ENCODE measurements at places on chromosomes 7 and 10.

GRCh38 chr10:32366111-32366510 lies 19.2 kb upstream of the EPC1 start:
- DNase-seq, result no peak

DNA sequence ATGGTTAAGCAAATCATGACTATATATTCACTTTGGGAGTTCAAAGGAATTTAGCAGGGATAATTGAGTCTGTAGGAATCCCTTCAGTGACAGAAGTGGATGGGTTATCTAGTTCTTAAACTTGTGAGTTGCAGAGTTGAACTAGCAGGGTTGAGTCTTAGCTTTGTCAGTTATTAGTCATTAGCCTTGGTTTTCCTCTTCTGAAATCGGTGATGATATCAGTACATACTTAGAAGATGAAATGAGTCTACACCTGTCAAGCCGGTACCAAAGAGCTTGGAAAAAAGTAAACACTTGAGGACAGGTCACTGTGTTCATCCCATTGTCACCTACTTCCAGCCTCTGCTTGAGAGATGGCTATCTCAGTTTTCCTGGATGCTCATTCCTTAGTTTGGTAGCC lies 73.5 kb downstream of the BUB3 start:
- no peak for DNase-seq

DNA sequence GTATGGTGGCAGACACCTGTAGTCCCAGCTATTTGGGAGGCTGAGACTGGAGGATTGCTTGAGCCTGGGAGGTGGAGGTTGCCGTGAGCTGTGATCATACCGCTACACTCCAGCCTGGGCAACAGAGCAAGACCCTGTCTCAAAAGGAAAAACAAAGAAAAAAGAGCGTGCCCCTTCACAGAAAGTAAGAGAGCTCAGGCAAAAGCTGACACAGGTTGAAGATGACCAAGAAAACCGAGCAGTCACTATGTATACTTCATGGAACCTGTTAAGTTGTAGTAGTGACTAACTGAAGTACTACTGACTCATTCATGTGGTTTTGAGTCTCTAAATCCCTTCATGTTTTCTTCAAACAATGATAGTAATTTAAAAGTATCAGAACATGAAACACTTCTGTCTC lies 1.2 kb upstream of the PRRT4 start:
- DNase-seq, result no peak

DNA sequence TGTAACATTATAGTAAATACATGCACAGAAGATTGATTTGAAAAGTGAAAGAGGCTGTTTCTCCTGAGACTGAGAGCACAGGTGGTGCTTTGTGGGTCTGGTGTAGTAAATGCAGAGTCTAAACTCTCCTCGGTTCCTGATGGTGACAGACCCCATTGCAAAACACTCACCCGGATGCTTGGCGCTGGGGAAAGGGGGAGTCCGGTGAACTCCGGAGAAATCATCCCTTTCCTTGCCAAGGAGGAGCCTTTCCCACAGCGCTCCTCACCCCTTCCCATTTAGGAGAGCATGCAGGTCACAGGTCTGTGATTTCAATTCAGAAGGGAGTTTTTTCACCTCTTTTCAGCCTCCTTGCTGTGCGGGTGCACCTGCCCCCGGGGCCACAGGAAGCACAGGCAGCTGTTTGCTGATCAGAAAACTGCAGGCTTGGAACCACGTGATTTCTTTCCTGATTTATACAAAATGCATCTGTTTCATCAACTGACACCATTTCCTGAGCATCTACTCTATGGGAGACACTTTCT lies 75.6 kb upstream of the LYZL2 start:
- DNase-seq, result no peak

- DNase-seq, result no peak
Observed at GRCh38 chr10:131662851-131663250, 238.0 kb upstream of the PPP2R2D start.

DNA sequence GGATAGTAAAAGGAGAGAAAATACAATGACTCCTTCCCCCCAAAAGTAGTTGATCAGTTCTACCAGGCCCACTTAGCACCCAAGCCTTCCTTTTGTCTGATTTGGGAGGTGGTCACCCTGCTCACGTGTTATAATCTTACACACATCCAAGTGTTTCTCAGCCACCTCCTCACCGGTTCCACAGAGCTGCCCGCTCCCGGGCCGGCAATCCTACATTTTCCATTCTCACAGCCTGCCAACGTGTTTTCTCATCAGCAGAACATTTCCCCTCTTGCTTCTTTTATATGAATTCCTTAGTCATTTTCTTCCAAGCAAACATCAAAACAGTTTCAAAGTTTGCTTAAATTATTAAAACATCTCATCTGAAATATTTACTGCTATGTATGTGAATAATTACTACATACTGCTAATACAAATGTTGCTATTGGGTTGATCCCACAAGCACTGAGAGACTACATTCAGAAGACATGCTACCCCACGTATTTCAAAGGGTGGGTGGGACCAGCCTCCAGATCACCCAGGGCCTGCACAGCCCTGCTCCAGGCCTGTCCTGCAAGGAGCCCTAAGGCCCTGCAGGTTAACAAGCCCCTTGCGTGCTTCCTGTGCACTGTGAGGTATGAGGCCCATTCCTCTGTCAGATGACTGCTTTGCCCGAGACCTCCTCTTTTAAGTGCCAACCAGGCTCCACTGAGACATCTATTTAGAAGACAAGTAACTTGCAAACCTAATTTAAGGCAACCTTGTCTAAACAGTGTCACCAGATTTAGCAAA lies 75.3 kb downstream of the GRB10 start:
- no peak for DNase-seq

DNA sequence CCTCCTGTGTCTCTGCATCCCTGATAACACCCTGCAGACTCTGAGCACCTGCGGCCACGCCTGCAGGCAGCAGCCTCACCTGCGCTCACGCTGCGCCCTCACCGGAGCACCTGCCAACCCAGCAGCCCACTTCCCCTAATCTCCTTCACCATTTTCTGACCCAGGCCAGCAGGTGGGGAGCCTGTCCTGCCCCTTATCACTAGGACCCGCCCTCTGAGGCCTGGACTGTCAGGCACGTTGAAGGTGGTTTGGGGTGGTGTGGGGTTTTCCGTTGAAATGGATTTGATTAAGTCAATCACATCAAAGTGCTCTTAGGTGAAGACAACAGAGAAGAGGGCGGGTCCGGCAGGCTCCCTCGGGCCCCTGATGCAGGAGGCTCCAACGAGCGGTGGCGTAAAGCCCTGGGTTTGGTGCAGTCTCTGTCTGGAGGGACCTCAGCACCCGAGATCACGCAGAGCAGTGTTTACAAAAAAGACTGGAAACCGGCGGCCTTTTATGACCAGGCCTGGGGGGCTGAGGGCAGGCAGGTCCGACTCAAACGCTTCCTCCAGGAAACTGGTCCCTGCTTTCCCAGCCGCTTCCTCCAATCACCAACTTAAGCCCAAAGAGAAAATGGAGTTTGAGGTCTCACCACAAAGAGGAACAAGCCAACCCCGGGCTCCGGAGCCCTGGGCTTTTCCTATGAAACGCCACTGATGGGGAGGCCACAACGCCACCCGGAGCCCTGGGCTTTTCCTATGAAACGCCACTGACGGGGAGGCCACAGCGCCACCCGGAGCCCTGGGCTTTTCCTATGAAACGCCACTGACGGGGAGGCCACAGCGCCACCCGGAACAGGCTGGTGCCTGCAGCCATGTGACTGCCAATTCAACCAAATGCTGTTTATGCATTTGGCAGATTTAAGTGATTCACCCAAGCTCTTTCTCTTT lies 45.5 kb downstream of the DPYSL4 start:
- DNase-seq, result no peak

DNA sequence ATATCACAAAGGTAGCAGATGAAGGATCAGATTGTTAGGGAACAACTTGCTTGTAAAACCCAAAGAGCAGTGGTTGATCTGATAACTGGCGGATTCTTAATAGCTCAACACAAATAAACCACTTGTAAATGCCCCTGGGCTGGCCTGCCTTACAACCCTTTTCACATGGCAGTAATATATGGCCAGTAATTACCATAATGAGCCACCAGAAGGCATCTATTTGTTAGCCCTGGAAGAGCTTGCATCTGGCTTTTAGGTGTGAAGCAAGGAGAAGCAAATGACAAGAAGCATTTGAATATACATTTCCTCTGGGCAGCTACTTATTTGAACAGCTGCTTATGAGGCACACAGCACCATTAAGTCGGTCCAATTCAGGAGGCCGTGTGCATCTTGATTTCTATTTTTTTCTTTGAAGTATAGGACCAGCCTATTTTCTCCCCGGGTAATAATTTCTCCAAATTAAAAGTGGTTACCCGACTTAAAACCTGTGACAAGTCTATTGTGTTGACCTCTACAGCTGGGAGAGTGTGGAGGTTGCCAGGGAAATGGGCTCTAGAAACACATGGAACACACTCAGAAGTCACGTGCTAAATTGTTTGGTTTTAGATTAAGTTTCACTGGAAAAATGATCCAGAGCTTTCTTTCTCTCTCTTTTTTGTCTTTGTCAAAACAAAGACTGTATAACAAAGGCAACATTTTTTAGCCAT lies 113.4 kb downstream of the SEM1 start:
- DNase-seq, result peak; percentile 50

DNA sequence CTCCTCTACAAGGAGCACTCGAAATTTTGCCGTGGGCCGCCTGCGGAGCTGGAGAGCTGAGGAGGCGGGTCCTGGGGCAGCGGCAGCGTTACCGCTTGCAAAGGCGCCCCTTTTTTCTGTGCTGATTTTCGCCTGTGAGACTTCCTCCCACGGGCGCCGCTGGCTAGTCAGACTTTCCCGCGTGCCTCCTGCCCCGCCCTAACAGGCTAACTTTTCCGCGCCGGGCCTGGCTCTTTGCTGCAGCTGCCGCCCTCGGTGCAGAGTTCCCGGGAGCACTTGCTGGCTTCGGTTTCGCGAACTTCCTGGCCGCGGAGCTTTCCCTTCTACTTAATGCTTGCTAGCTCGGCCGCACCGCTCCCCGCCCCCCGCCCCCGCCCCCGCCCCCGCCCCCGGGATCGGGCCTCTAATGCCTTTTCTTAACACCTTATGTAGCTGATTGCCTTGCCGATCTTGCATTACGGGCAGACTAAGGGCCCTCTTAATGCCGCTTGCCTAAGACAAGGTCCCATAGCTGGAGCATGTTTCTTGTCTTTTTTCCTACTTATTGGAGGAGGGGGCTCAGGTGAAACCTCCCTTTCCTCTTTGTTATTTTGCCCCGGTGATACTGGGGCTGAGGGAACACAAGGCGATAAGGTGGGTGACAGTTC lies 37.9 kb upstream of the RASGEF1A start:
- peak; percentile 62 for DNase-seq

- DNase-seq, result no peak
Observed at GRCh38 chr10:133087045-133087678, 562 bp upstream of the ADGRA1 start.

GRCh38 chr10:86360657-86361056 lies 5.9 kb downstream of the GRID1 start:
- no peak for DNase-seq

DNA sequence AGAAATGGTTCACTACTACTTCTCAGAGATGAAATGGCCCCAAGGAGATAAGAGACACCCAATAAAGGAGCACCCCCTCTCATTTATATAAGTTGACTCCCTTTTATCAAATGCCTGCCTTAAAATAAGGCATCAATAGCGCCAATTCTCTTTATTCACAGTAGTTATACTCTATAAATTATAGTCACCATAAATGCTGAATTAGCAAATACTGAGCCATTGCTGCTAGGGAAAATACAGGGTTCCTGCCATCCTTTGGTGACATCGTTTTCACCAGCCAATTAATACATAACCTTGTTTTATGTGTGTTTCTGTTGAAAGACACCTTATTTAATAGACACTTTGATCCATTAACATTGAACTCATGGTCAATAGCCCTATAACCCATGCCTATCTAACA lies 28.6 kb downstream of the DCLRE1C start:
- no peak for DNase-seq

DNA sequence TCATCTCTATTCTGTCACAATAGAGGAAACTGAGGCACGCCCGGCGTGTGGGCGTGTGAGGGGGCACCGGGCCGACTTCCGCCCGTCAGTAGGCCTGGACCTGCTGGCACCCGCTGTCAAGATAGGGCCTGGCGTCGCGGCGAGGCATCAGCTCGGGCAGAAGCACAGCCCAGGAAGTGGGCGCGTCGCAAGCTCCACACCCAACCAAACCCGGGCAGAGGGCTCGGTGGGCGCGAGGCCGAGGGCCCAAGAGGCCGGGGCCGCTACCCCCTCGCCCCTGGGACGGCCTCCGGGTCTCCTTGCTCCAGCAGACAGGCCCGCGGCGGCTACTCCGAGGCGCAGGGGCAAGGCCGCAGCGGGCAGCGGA lies 91.2 kb downstream of the SPAG6 start:
- DNase-seq, result no peak

GRCh38 chr10:71735709-71736569 lies 16.4 kb upstream of the C10orf105 start:
- DNase-seq, result no peak

DNA sequence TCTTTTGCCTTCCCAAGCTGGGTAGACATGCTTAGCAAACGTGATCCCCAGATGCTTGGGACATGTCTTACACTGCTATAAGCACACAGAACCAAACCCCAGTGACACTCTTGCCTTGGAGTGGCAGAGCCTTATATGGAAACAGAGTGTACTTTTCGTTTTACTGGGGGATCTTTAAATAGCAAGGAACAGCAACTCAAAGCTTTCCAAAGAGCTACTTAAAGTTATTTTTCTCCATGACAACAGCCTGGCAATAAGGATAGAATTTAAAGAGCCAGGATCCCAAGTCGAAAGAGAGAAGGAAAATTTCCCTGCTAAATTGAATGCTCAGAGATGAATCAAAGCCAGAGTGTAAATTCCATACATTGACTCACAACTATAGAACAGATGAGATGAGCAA lies 67.8 kb downstream of the ZNF365 start:
- no peak for DNase-seq

DNA sequence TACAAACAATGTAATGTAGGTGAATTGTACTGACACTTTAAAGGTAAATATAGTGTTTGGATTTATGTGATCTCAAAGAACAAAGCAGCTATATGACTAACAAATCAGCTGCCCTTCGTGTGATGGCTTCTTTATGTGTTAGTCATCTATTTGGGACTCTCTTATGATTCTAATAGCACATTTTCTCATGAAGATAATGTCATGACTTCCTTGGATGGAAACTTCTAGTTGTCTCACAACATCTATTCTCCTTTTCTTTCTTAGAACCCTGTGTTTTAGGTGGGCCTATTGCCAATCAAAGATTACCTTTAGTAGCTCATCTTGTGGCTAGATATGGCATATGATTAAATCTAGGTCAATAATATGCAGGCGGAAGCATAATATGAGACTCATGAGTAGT lies 45.0 kb downstream of the TMEM106B start:
- no peak for DNase-seq

DNA sequence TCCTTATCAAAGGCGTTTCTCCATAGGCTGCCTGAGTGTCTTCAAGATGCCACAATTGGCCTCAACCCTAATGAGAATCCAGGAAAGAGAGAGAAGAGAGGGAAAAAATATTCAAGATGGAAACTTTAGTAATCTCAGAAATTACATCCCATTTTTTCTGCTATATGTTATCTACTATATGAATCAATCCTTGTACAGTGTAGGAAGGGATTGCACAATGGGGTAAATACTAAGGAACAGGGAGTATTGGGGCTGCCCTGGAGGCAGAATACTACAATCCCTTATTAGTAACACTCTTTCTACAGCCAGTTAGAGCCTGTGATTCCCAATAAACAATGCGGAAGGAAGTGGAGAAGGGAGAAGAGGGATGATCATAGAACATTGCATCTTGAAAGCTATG lies 27.9 kb downstream of the TFPI2 start:
- DNase-seq, result no peak

Measured in SK-N-SH (cell line).